Transverse colon (tissue), 4 donors: ENCODE measurements at places on chromosomes 16 and 17. TPM values are rescaled to one million over a fixed set of nuclear protein-coding genes. Genes with fewer than 3 reads are reported as not detected.

Gene KRTAP3-1
- not detected for total RNA-seq

Gene HS3ST3A1
- total RNA-seq: 1.7 TPM

- no peaks in the 10 kb centered on the region for H3K27me3 ChIP-seq
- H3K4me1 ChIP-seq: peaks cover 15% of the 10 kb centered on the region
Observed at GRCh38 chr16:50037662-50038220, 12.7 kb downstream of the CNEP1R1 start.

GRCh38 chr17:13409455-13409854 is 192.3 kb downstream of the HS3ST3A1 start:
- H3K27me3 ChIP-seq: no peaks in the 10 kb centered on the region
- H3K27ac ChIP-seq: no peak overlapping the region
- no peaks in the 10 kb centered on the region for H3K36me3 ChIP-seq
- DNase-seq: no peak

DNA sequence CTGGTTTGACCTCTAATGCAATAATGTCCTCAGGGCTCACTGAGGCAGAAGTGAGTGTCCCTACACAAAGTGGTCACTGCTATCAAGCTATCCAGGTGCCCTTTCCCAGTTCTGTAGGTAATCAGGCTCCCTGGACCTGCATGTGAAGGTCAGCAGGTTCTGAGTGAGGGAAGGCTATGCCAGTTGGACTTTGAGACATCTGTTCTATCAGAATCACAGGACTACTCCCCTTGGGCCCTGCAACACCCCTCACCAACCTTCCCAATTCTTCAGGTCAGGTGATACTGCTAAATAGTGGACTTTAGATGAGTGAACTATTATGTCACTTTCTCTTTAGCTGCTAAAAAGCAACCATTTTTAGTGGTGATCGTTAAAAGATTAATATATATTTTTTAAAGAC is 37.6 kb downstream of the ZZEF1 start:
- H3K4me3 ChIP-seq: no peak overlapping the region
- DNase-seq: no peak
- H3K4me1 ChIP-seq: no peaks in the 10 kb centered on the region
- no peak overlapping the region for H3K27ac ChIP-seq
- H3K27me3 ChIP-seq: no peaks in the 10 kb centered on the region
- H3K36me3 ChIP-seq: no peaks in the 10 kb centered on the region

Gene KRT25
- not detected for total RNA-seq

Gene CHST4
- total RNA-seq: not detected

- H3K27me3 ChIP-seq: peaks cover 4% of the 10 kb centered on the region
- H3K27ac ChIP-seq: no peak overlapping the region
- no peaks in the 10 kb centered on the region for H3K4me1 ChIP-seq
Observed at GRCh38 chr16:10013364-10013763, 168.9 kb downstream of the GRIN2A start.

GRCh38 chr16:71985262-71985974 is 14.8 kb downstream of the PKD1L3 start:
- no peak for DNase-seq
- H3K4me1 ChIP-seq: no peaks in the 10 kb centered on the region
- H3K36me3 ChIP-seq: no peaks in the 10 kb centered on the region
- H3K27ac ChIP-seq: no peak overlapping the region

GRCh38 chr16:22030087-22030812 is 22.3 kb downstream of the MOSMO start:
- no peak overlapping the region for H3K4me3 ChIP-seq
- no peaks in the 10 kb centered on the region for H3K27me3 ChIP-seq
- no peaks in the 10 kb centered on the region for H3K36me3 ChIP-seq

GRCh38 chr16:85757341-85757822 is 6.5 kb upstream of the C16orf74 start:
- H3K4me3 ChIP-seq: no peak overlapping the region
- H3K27me3 ChIP-seq: peaks cover 47% of the 10 kb centered on the region
- no peaks in the 10 kb centered on the region for H3K36me3 ChIP-seq

GRCh38 chr16:11278681-11279628 is 2.2 kb downstream of the PRM1 start:
- H3K4me3 ChIP-seq: no peak overlapping the region
- DNase-seq: no peak
- no peaks in the 10 kb centered on the region for H3K27me3 ChIP-seq
- H3K27ac ChIP-seq: no peak overlapping the region
- no peaks in the 10 kb centered on the region for H3K36me3 ChIP-seq
- H3K4me1 ChIP-seq: no peaks in the 10 kb centered on the region
